ENCODE measurements at places on chromosomes 13 and 19.

GRCh38 chr13:21476893-21477472 lies 17.9 kb upstream of the ZDHHC20 start:
- DNase-seq: peak; percentile 80

- peak; percentile 9 for DNase-seq
Observed at GRCh38 chr19:42466521-42467182, 23.9 kb upstream of the CXCL17 start.

GRCh38 chr13:33639626-33640080 lies 178.3 kb upstream of the RFC3 start:
- no peak for DNase-seq

- peak; percentile 50 for DNase-seq
Observed at GRCh38 chr13:59356607-59357006, 807.1 kb downstream of the DIAPH3 start.

GRCh38 chr13:22092791-22093560 lies 422.1 kb downstream of the FGF9 start:
- peak; percentile 40 for DNase-seq

DNA sequence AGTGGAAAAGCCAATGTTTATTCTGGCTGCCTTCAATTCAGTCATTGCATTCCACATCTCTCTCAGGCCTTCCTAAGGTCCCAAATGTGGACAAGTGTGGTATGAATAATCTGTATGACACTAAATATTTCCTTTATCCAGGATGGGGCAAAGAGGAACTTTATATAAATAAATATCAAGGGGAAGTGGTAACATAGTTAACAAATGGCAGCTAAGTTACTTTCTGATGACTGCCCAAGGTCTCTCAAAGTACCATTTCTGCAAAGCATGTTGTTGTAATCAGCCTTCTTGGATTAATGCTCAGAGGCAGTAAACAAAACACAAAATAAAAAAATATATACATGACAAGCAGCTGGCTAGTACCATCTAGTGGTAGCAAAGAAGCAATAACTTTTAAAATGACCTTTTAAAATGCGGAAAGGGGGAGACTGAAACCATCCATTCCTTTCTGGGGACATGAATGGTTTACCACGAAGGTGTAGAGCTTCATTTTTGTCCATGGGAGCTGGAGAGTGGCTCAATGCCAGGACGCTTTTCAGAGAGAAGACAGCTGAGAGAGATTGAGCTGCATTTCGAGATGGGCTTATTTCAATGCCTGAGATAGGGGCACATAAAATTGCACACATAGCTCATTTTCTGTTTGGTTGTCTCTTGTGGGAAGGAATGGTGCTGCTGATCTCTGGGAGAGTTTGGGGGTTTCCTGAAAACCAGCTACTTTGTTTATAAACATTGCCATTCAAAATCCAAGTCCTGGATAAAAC lies 259.2 kb downstream of the RFC3 start:
- peak; percentile 61 for DNase-seq

- DNase-seq: peak; percentile 96
Observed at GRCh38 chr19:58097781-58098681, at the start of gene ZSCAN18. Gene ZSCAN18, minus strand, starts transcription at chr19:58098231. Its CDS starts 7,964 bp downstream, at chr19:58090267.

DNA sequence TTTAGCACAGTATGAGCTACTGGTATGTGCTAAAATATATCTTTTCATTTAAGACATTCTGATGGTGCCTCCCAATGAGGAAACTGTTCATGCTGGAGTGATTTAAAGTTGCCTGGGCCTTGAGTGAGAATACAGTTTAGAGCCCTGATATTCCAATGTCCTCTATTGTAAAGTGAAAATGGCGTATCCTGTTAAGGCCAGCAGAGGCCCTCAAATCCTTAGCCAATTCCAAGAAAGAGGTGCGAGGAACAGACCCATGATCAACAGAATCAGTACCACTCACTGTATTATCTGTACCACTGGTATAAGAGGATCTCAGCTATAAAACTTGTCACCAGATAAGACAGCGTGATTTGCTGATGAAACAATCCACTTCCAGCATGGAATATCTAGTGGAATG lies 273.1 kb upstream of the SLITRK5 start:
- no peak for DNase-seq

DNA sequence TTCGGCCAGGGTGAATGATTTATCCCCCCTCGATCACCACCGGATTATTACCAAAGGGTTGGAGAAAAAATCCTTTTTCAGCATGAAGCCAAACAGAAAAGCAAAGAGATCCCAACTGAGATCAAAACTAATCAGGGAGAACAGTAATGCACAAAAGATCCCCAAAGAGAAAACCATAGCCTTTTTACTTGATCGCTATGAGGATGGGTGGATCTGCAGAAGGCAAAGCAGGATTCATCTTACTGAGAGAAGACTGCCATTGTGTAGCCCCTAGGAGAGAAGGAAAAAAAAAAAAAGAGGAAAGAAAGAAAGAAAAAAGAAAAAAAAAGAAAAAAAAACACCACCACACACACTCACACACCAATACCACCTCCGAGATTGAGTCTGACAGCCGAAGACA lies at the start of gene FGF14:
Gene FGF14, minus strand, starts transcription at position 283 of the 400 bp plus-strand sequence.
- no peak for DNase-seq

DNA sequence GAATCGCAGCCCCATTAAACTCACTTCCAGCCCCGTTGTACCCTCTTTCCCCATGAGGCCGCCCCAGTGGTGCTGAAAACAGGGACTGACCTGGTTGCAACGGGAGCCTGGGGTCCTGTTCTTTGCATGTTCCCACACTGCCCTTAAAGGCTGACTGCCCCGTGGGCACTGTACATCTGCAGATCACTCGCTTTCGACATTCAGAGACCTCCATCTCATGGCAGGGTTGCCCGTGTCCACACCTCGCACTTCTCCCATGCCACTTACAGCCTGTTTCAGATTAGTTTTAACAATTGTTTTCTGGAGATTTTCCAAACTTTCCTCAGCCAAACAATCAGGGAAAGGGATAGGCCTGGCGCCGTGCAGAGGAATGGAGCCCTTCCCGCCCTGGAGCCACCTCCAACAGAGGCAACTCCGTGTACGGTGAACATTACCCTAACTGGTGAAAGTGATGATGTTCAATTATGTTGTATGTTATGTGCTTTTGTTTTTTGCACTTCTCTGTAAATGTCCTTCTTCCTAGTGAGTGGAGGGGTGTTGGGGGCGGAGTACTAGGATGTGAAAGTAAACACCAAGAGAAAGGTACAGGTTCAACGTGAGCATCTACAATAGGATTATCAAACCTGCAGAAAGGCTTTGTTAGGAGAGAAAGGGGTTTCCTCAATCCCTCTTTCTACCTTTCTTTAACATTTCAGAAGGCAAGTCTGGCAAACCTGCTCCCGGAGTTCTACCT lies 262.8 kb downstream of the FOXO1 start:
- no peak for DNase-seq

GRCh38 chr13:71875823-71876222 lies 8.8 kb upstream of the DACH1 start:
- no peak for DNase-seq

GRCh38 chr19:31266731-31267130 lies 82.5 kb downstream of the TSHZ3 start:
- DNase-seq: no peak

GRCh38 chr19:2356036-2356646 lies 3.9 kb upstream of the TMPRSS9 start:
- no peak for DNase-seq

DNA sequence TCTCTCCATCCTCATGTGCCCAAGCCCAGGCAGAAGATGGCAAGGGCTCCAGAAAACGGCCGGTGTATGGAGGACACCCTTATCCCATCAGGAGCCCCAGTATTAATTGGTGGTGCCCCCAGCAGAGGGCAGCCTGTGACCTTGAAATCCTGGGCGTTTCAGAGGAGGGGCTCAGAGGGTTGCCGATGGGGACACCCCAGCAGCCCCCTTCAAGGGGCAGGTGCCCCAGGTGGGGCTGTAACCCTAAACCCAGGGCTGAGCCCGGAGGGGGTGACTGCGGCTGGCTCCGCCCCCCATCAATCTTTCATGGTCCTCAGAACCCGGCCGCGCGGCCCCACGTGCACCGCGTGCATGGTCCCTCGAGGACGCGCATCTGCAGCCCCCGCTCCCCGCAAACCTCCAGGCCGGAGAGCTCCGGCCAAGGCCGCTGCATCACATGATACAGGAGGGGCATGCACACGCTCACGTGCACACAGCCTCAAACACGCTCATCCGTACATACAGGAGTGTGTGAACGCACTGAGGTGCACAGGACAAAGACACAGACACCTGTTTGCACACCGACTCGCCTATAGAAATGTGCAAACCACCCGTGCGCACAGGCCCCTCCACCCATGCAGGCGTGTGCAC lies 949 bp downstream of the RAB3A start:
- no peak for DNase-seq

- DNase-seq: no peak
Observed at GRCh38 chr19:3760871-3761361, 576 bp downstream of the APBA3 start.

DNA sequence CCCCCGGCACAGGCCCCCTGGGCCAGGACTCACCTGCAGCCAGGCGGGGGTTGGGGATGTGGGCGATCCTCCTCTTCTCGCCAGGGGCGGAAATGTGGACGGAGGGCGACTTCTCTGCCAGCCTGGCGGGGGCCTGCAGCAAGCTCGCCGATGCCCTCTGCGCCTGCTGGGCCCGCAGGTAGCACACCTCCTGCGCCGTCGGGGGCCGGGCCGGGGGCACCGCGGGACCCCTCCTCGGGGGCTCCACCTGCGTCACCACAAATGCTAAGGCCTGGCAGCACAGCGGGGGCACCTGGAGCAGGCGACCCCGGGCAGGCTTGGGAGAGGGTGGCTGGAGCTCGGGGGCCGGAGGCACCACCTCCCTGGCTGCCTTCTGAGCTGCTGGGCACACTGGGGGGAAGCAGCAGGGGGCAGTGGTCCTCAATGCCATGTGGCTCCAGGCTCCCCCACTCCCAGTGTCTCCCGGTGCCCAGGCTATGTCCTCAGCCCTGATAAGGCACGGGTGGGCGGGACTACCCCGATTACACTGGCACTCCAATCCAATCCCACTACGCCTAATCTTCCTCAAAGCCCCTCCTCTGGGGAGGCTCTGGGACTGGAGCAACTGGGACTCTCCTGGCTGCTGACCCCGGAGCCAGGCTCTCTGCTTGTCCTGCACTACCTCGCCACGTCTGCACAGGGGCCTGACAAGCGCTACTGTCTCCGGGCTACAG lies 11.6 kb upstream of the ATP8B3 start:
- no peak for DNase-seq

DNA sequence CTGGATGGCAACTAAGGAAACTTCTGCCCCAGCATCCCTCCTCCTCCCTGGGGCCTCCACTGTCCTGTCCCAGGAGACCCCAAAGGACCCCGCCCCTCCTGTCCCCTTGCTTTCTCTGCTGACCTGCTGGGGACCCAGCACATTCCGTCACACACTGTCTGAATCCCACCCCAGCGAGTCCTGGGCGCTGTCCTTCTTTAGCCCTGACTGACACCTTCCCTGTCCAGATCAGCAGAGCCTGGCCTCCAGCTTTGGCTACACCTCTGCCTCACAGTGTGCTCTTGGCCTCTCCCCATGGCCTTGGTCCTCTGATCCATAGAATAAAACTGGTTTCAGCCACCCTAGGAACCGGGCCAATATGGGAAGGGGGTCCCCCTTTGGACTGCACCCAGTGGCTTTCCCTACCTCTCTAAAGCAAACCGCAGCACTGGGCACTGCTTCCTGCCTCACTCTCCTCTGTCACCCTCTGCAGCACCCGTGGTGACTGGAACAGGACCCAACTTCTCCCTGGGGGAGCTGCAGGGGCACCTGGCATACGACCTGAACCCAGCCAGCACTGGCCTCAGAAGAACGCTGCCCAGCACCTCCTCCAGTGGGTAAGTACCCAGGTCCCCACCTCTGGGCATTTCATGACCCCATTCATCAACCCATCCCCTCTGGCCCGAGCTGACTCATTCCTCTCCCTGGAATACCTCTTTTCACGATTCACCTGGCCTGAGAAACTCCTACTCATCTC lies 46.4 kb downstream of the SMIM24 start:
- DNase-seq: no peak

- DNase-seq: no peak
Observed at GRCh38 chr19:29672933-29673336, 7.7 kb downstream of the PLEKHF1 start.

DNA sequence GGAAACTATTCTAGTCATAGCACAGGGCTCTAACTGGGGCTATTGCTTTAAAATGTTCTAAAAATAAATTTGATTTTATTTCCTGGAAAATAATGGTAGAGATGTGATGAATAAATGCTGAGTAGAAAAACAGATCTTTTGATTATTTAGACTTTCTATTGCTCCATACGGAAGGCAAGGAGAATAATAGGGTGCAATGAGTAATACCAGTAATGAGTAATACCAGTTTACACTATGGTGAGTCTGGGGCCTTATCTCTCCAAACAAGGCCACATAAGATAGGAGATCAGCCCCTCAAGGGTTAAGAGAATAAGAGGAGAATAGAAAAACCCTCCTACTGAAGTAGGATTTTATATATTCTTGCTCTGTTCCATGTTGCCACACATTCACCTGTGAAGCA lies 390.4 kb downstream of the KLF5 start:
- no peak for DNase-seq

GRCh38 chr13:36130193-36130551 lies 1.0 kb downstream of the DCLK1 start:
- DNase-seq: no peak

DNA sequence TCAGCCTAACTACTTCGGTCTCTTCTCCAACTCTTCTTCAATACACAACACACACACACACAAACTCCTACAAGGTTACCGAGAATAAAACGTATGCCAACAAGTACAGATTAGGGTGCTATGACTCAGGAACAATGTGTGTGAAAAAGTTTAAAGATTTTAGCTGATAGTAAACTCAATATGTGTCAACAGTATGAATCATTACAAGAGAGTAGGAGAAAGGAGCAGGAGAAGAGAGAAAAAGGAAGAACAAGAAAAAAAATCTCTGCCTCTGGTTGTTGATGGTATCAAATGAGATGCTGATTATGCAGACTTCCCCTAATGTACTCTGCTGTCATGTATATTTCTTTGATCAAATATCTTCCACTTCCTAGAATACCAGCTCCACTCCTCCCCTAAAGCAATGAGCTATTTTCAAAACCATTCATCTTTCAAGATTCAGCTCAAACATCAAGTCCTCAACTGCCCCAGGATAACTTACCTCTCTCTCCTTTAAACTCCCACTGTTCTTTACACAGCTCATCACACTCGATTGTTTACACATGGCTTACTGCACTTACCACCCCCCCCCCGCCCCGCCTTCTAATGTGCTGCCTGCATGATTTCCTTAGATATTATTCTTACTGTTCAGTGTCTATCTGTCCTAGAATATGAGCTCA lies 95.6 kb downstream of the FAM216B start:
- peak; percentile 59 for DNase-seq

- peak; percentile 66 for DNase-seq
Observed at GRCh38 chr13:35690581-35691207, 214.2 kb upstream of the MAB21L1 start.

- no peak for DNase-seq
Observed at GRCh38 chr13:106657104-106657503, 89.2 kb upstream of the ARGLU1 start.

- peak; percentile 42 for DNase-seq
Observed at GRCh38 chr13:28313579-28313978, 175.2 kb downstream of the PAN3 start.
